ENCODE measurements at places on chromosomes 1 and 21.
A peak's percentile ranks its signal among the peaks of the same experiment; 100 is the strongest.

DNA sequence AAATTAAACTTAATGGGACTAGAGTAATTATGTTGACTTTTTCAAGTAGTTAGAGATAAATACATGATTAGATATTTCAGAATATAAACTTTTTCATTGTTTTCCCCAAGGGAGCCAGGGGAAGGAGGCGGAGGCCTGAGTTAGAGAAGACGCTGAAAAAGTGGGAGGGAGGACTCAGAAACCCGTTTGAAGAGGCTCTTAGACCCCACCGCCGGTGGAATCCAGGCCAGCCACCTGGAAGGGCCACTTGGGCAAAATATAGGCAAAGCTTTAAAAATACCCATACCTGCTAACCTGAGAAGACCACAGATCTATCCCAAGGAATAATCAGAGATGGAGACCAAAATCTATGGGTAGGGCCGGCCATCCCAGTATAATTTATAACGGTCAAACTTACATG lies 242.6 kb downstream of the PTPRU start:
- DNase-seq, result no peak

GRCh38 chr1:59159557-59160203 lies 137.2 kb upstream of the FGGY start:
- no peak for DNase-seq

DNA sequence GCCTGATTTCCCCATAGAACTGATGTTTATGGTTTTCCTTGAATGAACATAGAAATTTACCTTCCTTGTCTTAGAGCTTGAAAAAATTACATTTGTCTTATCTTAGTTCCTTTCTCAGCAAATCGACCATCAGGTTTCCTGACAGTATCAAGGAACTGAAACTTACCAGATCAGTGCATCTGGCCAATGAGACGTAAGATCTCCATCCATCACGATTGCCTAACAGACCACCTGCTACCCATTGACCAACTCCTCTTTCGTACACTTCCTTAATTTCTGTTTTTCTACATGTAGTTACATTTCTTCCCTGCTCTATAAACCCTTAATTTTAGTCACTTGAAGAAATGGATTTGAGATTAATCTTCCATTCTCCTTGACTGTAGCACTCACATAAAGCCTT lies 57.4 kb upstream of the TMPRSS15 start:
- no peak for DNase-seq

DNA sequence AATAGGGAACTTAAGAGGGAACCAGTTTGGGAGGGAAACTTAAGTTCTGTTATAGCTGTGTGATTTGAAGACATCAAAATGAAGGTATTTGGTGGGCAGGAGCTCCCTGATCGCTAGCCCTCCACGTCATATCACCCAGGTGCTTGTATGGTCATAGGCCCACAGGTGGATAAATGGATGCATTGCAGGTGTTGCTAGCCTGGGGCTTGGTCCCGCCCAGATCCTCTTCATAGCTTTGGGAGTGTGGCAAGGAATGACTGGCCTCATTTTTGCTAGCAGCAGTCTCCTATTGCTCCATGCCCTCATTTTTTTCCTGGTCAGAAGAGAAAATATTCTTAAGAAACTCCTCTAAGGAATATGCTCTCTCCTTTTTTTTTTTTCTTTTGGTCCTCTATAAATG lies 11.3 kb downstream of the GNPAT start:
- no peak for DNase-seq

DNA sequence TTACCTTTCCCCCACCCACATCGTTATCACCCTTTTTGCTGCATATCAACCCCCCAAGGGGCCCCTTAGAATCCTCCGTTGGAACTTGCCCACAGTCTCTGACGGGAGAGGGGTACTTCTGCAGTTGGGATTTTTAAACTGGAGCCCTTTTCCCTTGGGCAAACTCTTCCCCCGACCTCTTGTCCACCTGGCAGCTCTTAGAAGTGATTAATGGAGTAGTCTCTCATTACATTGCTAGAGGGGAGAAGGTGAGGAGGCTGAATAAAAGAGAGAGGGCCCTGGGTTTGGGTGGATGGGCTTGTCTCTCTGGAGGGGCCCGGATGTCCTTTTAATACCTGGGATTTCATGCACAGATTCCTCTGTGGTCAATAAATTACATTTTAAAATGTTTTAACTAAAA lies 27.2 kb upstream of the TSPAN2 start:
- DNase-seq, result no peak

DNA sequence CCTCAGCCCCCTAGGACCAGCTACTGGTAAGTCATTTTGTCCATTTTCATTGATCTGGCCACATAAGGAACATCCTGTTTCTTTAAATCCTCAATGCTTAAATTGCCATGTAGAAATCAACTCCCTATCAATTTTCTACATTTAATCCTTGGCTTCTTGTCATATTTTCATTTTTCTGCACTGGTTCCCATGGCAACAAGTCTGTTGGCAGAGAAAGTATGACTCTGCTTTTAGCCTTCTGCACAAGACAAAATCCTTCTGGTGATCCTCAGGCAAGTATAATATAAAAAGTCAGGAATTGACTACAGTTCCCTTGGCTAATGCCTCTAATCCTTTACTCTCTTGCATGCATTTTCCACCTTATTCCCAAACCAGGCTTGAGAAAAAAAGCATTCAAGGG lies 65.0 kb downstream of the LRRC40 start:
- DNase-seq, result no peak

GRCh38 chr1:5850503-5850902 lies 141.7 kb downstream of the NPHP4 start:
- DNase-seq, result no peak

GRCh38 chr1:193542690-193543089 lies 356.3 kb upstream of the B3GALT2 start:
- no peak for DNase-seq

DNA sequence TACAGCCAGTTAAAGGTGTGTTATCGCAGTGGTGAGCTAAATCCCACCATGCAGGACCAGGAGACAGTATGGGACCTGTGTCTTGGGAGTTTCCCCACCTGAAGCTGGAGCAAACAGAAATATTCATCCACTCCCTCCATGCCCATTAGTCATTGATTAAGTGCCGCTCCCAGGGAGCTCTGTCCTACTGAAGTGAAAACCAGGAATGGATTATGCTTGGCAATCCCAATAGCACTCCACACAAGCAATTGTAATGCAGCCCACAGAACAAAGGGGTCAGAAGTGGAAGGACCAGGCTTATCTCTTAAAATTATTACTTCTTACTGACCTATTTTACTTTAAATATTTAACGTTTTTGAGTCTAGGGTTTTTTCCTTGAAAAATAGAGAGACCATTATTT lies 1005.4 kb downstream of the ADGRL2 start:
- DNase-seq, result no peak

DNA sequence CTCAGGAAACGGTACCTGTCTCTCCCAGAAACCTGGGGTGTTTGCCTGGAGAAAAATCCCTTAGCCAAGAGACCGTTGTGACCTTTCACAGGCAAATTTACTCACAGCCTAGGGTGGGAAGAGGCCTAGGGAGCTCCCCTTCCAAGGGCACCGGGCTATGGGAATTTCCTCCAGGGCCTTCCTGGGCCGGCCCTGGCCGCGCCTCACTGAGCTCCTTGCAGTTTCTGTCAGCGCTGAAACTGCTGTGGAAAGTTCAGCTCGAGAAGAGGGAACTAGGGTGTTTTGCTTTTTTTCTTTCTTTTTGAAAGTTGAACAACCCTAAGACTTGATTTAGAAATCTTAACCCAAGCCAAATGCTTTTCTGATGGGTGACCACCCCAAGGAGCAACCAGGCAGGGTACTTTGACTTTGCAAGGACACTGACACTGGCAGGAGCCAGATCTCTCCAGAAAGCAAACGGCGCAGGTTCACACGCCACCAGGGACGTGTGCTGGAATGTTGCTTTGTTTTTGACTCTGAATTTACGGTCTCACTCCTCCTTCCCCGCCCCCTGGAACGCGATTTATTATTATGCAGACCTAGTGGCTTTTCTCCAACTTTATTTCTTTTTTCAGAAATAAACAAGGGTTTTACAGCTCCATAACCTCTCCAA lies 229.6 kb upstream of the JUN start:
- peak; percentile 27 for DNase-seq

- peak; percentile 80 for DNase-seq
These were observed 98.9 kb downstream of the DHRS3 start for GRCh38 chr1:12518931-12519692.

DNA sequence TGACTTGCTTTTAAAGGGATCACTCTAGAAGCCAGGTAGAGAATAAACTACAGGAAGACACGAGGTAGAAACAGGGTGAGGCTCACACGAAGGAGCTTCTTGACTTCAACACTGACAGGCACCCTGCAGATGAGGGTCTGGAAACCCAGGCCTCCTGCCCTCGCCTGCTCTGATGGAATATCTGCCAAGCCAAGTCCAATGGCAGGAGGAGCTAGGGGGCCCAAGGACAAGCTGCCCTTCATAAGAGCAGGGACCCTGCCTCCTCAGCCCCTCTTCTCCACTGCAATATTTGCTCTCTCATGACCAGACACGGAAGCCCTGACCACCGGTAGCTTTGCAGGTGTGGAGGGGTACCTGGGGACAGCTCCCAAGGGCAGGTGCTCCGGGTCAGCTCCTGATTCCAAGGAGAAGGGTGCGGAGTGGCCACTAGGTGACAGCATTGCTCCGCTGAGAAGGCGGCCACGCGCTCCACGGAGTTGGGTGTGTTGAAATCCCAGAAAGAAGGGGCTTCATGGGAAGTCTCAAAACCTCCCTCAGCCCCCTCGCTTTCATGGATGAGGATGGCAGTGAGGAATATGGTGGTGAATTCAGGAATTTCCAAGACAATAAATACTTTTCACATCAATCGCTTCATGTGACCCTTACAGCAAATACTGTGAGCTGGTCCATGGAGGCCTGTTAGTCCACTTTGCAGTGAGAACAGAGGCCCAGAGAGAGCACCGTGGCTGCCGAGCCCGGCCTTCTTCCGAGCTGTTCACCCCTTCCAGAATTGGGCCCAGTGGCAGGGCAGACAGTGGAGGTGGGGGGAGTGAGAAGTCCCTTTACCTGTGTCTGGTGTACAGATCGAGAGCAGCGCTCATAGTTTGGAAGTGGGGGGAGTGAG lies 33.2 kb upstream of the PAX7 start:
- peak; percentile 68 for DNase-seq

DNA sequence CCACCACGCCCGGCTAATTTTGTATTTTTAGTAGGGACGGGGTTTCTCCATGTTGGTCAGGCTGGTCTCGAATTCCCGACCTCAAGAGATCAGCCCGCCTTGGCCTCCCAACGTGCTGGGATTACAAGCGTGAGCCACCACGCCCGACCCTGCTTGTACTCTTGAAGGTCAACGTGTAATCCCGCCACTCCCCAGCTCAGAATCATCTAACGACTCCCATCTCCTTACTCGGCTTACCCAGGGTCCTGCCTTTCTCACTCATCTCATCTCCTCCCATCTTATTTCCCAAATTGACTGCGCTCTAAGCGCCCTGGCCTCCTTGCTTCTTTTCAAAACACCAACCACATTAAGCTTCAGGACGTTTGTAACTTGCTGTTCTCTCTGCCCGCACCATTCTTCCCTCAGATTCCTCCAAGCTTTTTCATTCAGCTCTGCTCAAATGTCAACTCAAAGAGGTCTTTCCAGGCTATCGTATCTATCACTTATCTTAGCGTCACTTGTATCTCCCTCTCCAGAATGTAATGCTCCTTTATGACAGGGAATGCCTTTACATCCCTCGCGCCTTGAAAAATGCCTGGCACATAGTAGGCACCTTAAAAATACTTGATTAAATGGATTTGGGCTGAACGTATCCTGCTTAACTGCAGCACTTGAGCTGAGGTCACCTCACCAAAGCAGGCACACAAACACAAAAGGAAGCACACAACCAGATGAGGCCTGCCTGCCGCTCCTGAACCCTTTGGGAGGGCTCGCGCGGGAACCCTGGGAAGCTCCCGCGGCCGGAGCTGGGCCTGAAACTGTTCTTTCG lies 1.4 kb upstream of the USP1 start:
- DNase-seq, result peak; percentile 9
